ENCODE measurements at places on chromosomes 4 and X.

DNA sequence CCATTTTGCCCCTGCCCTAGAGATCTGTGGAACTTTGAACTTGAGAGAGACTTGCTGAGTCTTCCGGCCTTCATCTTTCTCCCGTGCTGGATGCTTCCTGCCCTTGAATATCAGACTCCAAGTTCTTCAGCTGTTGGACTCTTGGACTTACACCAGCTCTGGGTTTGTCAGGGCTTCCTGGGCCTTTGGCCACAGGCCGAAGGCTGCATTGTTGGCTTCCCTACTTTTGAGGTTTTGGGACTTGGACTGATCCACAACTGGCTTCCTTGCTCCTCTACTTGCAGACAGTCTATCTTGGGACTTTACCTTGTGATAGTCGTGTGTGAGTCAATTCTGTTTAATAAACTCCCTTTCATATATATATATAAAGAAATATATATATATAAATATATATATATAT is 1071.0 kb downstream of the ADGRL3 start:
- DNase-seq = no peak

DNA sequence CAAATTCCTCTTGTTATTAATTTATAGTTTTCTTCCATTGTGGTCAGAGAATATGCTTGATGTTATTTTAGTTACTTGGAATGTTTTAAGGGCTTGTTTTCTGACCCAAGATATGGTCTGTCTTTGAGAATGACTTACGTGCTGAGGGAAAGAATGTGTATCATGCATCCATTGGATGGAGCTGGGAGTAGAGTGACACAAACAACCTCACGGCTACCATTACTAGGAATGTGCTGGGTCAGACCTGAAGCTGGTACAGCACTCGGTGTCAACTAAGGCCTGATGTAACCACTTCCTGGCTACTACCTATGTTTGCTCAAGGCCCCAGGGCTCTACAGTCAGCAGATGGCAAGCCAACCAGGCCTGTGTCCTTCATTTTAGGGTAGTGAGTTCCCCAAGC is 257.8 kb downstream of the FAT4 start:
- no peak for DNase-seq

- no peak for DNase-seq
Measured at GRCh38 chr4:2968381-2968780, 5.0 kb downstream of the GRK4 start.

DNA sequence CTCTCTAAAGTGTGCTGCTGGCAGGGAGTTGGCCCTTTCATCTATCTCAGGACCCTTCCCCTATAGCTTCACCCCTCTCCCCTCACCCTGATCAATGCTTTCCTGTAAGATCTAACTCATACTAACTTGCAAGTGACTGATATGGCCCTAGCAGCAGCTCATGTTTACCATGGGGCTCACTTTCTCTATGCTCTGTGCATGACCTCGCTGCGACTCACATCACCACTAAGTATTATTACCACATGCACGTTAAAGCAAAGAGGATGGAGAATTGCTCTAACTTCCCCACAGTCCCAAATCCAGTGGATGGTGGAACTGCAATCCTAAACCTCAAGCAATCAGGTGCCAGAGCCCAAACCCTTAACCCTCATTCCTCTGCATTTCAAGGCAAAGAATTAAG is 626.6 kb downstream of the MID1IP1 start:
- no peak for DNase-seq

DNA sequence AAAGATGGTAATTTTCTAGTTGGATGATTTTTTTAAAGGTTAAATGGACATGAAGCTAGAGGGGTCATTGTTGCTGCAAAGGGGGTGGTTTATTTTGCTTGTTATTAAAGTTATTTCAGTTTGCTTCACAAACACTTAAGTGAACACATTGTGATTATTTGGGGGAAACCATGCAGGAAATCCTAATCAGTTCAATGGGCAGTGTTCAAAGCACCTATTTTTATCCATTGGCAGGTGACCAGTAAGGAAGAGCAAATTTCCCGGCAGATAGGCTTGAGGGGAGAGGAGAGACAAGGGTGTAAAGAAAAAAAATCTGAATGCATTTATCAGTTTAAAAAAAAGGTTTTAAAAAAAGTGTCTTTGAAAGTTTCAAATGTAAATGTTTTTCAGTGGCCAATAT is 17.6 kb downstream of the GPR174 start:
- DNase-seq = no peak

DNA sequence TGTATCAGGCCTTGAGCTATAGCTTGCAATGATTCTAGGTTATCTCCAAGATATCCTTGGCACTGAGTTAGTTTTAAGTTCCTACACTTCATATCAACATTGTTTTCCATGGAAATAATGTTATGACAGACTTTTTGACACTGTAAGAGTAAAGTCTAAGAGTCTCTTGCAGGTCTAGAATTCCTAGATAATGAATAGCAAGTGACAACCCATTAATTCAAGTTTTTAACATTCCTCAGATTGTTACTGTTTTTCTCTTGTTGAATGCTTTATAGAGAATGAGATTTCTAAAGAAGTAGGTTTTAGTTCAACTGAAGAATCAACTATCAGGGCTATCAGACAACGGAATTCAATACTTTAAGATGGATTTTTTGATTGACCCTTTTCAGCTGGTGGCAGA is 276.1 kb downstream of the PPP3CA start:
- no peak for DNase-seq

- no peak for DNase-seq
Measured at GRCh38 chr4:187576751-187577150, 418.8 kb upstream of the ZFP42 start.

Data from neural progenitor cell (in vitro differentiated cells).